Breast epithelium (tissue), 4 donors: ENCODE measurements at places on chromosomes 7 and 10. TPM values are rescaled to one million over a fixed set of nuclear protein-coding genes. Genes with fewer than 3 reads are reported as not detected.

Gene SLC18A3
- total RNA-seq = not detected

Gene CACNB2
- total RNA-seq = 7.5 TPM

Gene XRCC2
- total RNA-seq = 0.48 TPM

Gene COL1A2
- 300 TPM for total RNA-seq

Gene OR2A12
- total RNA-seq = not detected

Gene NUTM2E
- 0.73 TPM for total RNA-seq

Gene ELAPOR2
- total RNA-seq = 14.4 TPM

Gene HYAL4
- total RNA-seq = not detected

Gene CNPY1
- 0.29 TPM for total RNA-seq

Gene CEP55
- total RNA-seq = 0.33 TPM

Gene SFRP5
- total RNA-seq = 1.8 TPM

Gene LAMB1
- total RNA-seq = 300 TPM

Gene TRPV5
- 0.15 TPM for total RNA-seq

Gene ECHDC3
- total RNA-seq = 256 TPM

Gene RAMP3
- total RNA-seq = 103 TPM

Gene CAV2
- 311 TPM for total RNA-seq

Gene KAZALD1
- total RNA-seq = 2.8 TPM

Gene RAB19
- not detected for total RNA-seq

Gene DPP6
- total RNA-seq = 0.59 TPM

Gene NANOS1
- total RNA-seq = 2.9 TPM

Gene PRSS37
- not detected for total RNA-seq

Gene SLC37A3
- total RNA-seq = 64.0 TPM

Gene PRKAR2B
- total RNA-seq = 34.7 TPM

Gene MOGAT3
- not detected for total RNA-seq

Gene ZCWPW1
- 12.6 TPM for total RNA-seq

Gene PIP4K2A
- total RNA-seq = 15.1 TPM

Gene VSTM4
- total RNA-seq = 8.5 TPM

Gene C10orf67
- total RNA-seq = 0.29 TPM

Gene CUEDC2
- total RNA-seq = 54.4 TPM

Gene PHYH
- 26.9 TPM for total RNA-seq

Gene DCLRE1A
- 7.5 TPM for total RNA-seq

Gene PUS7
- total RNA-seq = 18.9 TPM

Gene PPRC1
- 19.8 TPM for total RNA-seq

Gene FAM200A
- total RNA-seq = 2.6 TPM

Gene PCGF5
- total RNA-seq = 66.9 TPM

Gene ANK3
- 93.2 TPM for total RNA-seq

Gene TRIM50
- total RNA-seq = 1.4 TPM

Gene UPK3B
- 2.1 TPM for total RNA-seq

Gene PRPS1L1
- not detected for total RNA-seq

Gene FKBP9
- total RNA-seq = 100 TPM
